ENCODE measurements at places on chromosomes 7 and 10. TPM values are rescaled to one million over a fixed set of nuclear protein-coding genes. Genes with fewer than 3 reads are reported as not detected.
A peak's percentile ranks its signal among the peaks of the same experiment; 100 is the strongest.

- no peak for DNase-seq
These were observed 20.8 kb downstream of the SFTPD start for GRCh38 chr10:79928028-79928583.

SLC35B4 gene
- 11.9 TPM for total RNA-seq

DNA sequence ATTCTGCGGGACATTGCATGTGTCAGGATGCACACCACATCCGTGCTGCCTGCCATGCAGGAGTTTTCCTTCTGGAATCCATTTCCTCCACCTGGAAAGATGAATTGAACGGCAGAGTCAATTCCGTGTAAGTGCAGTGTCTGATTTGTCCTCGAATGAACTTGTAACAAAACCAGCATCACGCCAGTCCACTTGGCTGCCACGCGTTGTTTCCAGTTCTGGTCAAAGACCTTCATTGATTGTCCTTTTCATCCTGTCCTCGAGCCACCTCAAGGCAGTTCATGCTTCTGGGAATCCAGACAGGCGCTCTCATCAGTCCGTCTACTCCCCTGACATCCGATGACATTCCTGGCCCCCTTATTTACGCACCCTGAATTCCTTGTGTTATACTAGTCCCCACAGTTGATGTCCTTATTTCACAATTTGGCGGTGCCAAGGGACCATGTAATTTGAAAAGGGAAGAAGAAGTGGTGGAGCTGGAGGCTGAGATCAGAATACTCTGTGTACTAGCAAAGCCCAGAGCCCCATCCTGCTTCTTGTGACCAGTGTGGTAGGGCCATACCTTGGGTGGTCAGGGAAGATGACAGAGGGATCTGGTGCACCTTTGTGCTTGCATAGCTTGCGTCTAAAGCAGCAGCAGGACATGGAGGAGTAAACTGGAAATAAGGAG, 502.2 kb downstream of the PLXNA4 start:
- DNase-seq, result no peak

GRCh38 chr10:43851030-43851429, 202.3 kb upstream of the ZNF32 start:
- no peak for DNase-seq

- DNase-seq, result no peak
These were observed 19.6 kb downstream of the GIMAP5 start for GRCh38 chr7:150756858-150757257.

DNA sequence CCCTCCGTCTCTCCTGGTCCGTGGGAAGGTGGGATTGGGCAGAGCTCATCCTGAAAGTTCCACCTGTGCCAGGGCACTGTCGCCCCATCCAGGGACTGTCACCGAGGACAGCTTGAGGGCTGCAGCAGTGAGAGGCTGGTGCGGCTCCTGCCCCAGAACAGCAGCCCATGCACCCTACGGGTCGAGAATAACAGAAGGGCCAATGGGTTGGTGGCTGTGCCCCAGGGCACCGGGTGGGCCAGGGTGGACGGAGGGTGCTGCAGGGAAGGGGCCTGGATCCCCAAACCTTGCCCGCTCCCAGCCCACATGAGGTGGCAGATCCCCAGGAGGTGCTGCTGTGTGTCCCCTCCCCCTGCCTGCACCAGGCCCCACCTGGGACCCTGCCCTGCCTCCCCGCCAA, 23.9 kb downstream of the UNCX start:
- DNase-seq, result no peak

- no peak for DNase-seq
These were observed 45.7 kb downstream of the ESYT2 start for GRCh38 chr7:158783595-158783994.

DNA sequence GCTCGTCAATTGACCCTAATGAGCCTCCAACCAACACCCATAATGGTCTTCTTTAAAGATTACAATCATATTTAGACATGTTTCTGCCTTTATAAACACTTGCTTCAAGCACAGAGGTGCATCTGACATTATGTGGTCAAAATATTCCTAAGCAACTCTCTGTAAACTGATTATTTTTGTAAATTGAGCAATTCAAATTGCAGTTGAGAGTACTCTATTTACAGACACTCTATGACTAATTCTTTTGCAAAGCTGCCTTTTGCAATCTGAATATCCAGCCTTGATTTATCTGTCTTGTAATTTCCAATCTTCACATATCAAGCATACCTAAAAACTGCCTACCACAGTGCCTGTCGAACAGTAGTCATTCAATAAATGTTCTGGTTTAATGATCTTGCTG, 112.0 kb downstream of the PDE1C start:
- DNase-seq, result no peak

GRCh38 chr10:92405419-92405924, 114.5 kb downstream of the MARCHF5 start:
- no peak for DNase-seq

ANKRD30A gene
- total RNA-seq, result 1.3 TPM

TCERG1L gene
- 0.24 TPM for total RNA-seq

DNA sequence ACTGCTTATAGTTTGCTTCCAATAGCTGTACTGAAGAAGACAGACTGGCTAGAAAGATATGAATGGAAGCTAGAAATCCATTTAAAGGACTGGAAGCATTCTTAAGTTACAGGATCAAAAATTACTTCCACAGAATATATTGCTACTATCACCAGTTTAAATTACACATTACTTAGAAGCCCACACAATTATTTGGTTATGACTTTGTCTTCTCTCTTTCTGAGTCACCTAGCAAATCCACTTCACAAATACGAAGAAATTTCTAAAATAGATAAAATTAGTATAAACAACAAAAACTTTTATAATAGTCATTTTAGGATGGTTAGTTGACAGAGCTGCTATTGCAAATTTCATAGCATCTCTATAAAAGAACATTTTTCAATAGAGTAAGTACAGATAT, 108.1 kb downstream of the SNX13 start:
- DNase-seq, result no peak

FEZF1 gene
- 0.19 TPM for total RNA-seq

SSC4D gene
- 4.0 TPM for total RNA-seq

DNA sequence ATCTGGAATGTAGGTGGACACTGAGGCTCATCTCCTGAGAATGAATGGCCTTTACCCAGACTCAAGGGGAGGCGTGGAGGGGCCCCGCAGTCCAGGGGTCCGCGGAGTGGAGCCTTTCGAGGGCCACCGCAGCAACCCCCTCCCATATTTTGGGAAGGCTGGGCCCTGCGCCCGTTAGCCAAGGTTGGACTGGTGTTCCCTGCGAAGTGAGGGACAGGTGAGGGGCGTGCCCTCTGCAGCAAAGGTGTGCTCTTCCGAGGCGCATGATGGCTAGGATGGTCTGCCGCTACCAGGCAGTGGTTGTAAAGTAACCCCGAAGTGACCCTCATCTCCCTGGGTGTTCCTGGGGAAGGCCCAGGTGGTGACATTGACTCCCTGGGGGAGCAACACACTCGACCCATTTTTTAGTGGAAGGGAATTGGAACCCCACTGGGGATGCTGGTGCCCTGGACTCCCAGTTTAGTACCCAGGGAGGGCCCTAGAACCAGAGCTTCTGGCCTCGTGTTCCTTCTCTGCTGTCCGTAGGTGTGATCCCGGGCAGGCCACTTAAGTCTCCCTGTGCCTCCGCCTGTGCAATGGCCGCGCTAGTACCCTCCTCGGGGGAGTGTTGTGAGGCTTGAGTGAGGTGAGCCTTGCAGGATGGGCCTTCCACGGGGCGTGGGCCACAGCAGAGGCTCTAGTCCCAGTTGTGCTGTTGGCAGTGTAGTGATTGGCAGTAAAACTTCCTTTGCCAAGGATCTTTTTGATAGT, 779 bp downstream of the FAM241B start:
- no peak for DNase-seq

CPVL gene
- total RNA-seq, result 48.5 TPM

- no peak for DNase-seq
These were observed 15.6 kb downstream of the CLEC2L start for GRCh38 chr7:139538881-139539635.

DNA sequence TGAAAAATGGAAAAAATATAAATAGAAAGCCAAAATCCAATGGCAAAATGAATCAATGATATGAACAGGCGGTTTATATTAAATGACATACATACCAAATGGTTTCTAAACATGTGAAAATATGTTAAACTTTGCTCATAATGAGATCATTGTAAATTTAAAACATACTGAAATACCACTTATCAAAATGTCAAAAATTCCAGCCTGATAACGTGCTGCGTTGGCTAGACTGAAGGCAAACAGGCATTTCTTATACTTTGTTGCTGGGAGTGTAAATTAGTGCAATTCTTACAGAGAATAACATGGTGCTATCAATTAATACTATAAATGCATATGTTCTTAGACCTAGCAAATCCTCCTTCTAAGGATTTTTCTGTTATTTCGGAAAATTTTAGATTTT, 225.8 kb upstream of the FAM3C start:
- DNase-seq, result no peak

- no peak for DNase-seq
These were observed 805 bp upstream of the WDFY4 start for GRCh38 chr10:48683868-48684267.

DNA sequence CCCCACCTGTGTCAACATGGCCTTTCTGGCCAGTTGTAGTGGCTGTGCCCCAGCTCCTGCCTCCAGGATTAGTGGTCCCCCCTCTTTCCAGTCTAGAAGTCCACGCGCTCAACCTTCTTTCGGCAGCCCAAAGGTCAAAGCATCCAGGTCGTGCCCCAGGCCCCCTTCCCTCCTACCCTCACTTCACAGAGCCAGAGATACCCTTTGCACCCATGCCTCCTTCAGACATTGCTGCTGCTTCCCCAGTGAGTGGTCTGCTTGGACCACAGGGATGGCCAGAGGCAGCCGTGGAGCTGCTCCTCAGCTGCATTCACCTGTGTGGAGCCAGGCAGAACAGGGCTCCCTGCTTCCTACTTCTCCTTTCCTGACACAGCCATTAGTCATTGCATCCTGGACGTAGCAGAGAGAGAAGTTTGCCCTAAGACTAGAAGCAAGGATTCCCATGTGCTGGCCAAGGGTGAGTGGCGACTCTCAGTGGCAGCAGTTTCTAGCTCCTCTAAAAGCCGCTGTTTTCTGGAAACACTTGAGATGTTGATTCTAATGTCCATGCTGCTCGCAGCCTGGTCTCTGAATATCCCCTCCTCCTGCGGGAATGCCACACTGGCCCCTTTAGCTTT, 243.1 kb upstream of the SHH start:
- no peak for DNase-seq

DNA sequence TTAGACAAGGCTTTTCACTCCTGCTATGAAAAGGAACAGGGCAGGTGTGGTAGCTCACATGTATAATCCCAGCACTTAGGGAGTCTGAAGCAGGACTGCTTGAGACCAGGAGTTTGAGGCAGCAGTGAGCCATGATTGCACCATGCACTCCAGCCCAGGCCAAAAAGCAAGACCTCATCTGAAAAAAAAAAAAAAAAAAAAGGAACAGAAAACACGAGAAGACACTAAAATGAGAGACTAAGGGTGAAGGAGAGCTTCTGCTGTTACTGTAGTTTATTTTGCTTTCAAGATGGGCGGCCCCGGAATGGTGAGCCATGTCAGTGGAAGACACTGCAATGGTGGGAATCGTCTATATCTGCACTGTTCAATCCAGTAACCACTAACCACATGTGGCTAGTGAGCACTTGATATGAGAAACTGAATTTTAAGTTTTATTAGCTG, 9.9 kb downstream of the PIP4K2A start:
- no peak for DNase-seq

DNA sequence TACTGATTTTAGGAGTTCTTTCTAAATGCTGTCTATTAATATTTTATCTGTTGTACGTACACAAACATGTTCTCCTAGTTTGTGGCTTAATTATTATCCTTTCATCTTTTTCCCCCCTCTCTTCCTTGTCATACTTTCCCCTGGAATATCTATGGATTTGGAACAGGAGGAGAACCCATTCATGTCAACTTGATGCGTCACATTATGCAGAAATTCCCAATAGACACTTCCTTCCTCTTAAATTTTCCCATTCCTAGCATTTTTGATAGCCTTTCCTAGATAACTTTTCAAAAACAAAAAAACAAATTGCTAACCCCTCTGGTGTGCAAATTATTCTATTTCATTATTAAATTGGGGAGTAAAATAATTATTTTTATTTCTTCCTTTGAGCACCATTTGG, 36.2 kb downstream of the SLC35B4 start:
- DNase-seq, result no peak

SFTPA1 gene
- total RNA-seq, result not detected

LIPK gene
- total RNA-seq, result not detected

ZNF239 gene
- total RNA-seq, result 4.1 TPM

- no peak for DNase-seq
These were observed 1.4 kb downstream of the CCDC136 start for GRCh38 chr7:128793181-128793547.

ADAMTS14 gene
- total RNA-seq, result 0.47 TPM

OTUD1 gene
- total RNA-seq, result 11.5 TPM

DNA sequence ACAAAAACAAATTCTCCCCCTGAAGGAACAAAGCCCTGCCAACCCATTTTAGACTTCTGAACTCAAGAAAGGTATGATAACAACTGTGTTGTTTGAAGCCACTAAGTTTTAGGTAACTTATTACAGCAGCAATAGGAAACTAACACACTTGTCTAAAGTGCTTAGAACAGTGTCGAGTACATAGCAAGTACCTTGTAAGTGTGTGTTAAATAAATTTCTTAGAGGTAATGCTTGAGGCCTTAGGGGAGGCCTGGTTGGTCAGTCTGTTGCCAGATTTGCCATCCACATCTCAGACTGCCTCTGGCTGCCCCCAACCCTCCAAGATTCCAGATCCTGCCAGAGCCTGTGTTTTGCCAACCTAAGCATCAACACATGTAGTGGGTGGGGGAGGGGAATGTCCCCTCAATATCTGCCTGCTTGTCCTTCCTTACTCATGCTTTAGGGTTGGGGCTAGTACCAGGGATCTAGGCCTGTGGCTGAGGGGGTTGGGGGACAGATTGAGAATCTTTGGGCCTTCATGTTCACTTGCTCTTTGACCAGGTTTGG, 27.1 kb upstream of the PAX2 start:
- no peak for DNase-seq

GRCh38 chr10:69426376-69426727, 9.6 kb upstream of the TACR2 start:
- no peak for DNase-seq

GATA3 gene
- 0.28 TPM for total RNA-seq

- DNase-seq, result peak; percentile 23
These were observed 699.9 kb downstream of the INHBA start for GRCh38 chr7:41002741-41003610.

- DNase-seq, result no peak
These were observed at the start of gene AEBP1 for GRCh38 chr7:44103923-44104859. TSS of gene AEBP1 (plus strand) at chr7:44104345. CDS start at chr7:44104666, 321 bp downstream.

- no peak for DNase-seq
These were observed 493.1 kb downstream of the XPNPEP1 start for GRCh38 chr10:109430043-109430760.

PLPP4 gene
- total RNA-seq, result not detected

DNA sequence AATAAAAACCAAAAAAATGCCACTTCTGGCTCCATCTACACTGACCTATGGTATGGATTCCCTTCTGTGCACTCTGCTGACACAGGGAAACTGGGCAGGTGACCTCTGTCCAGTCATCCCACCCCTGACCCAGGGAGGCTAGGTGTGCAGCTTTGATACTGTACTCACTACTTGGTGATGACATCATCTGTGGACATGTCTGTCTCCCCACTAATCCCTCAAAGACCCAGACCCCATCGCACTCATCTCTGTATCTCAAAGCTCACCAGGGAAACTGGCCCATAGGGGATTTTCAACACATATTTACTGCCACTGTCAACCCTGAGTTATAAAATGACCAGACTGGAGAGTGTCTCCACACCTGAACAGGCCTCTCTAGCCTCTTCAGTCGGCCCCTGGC, 10.6 kb downstream of the SGMS1 start:
- DNase-seq, result no peak
